Eye (tissue), 1 donor: ENCODE measurements at places on chromosomes 4 and X.

DNA sequence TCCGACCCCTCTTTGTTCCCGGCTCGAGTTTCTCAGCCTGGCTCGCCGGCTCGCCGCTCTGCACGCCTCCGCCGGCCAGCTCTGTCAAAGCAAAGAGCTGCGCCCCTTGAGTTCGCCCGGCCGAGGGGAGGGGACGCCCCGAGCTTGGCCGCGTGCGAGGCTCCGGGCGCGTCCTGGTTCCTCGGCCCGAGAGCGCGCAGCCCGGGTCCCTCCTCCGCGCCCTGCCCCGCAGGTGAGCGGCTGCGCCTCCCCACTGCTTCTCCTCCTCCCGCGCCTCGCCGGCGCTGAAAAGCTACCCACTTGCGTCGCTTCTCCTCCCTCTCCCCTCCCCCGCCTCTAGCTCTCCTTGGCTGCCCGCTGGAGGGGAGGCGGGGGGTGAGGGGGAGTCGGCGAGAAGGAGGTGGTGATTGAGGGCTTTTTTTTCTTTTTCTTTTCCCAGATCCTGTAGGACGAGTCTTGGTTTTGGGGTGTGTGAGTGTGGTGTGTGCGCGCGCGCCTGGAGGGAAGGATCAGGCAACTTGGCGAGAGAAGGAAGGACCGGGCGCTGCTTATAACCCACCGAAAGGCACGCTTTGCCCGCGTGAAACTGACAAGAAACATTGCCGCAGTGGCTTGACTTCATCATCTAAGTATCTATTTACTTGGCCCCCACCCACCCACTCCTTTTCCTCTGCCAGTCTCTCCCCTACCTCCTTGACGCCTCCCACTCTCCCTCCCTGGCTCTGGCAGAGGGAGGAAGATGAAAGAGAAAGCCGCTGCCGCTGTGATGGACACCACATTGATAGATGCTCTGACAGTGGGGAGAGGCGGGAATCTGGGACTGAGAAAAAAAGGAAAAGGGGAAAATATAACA is at the start of gene LEF1:
Gene LEF1 (minus strand): TSS at position 262 of the 853 bp plus-strand sequence. CDS start 1,165 bp downstream, outside the sequence.
- peak; percentile 92 for DNase-seq

GRCh38 chr4:7518871-7519637 is 84.3 kb upstream of the PSAPL1 start:
- no peak for DNase-seq

DNA sequence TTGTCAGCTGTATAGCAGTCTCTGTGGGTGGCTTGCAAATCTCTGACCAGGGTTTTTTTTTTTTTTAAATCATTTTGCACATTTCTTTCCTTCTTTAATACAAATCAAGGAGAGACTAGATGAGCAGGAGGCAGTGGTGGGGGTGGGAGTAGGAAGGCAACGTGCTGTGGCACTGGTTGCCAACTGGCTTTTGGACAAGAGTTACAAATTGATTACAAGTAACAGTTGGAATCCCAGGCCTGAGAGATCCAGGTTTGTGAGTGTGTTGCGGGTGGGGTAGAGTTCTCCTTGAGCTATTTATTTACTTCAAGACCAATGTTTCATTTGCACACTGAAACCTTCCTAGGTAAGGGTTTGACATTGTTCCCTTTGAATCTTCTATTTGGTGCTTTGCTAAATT is 325.3 kb downstream of the AFF2 start:
- DNase-seq, result no peak

DNA sequence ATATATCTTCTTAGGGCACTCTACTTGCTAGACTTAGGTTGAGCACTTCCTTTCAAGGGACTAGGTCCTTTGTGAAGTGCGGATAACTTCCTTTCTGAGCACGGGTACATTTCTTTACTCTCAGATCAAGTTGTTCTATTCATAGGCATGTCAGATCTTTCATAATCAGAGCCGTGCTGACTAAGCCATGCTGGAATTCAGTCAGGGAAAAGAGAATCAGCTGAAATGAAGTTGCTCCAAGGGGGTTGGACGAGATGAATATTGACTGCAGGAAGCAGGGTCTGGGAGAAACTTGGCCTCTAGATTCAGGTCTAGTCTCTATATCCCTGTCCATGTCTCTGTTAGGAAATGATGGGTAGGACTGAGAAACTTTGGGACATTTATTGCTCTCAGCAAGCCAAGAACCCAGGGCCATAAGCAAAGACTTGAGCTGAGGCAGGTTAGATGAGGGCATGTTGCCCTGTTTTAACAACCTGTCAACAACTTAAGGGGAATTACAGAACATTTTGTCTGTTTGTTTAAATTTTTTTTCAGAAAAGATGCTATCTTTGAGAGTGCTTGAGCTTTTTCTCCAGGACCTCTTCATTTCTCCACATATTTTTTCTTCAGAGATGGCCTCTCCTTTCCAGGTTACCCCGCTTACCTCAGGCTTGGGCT is 28.3 kb downstream of the AREG start:
- no peak for DNase-seq

GRCh38 chr4:126775485-126776106 is 857.2 kb upstream of the INTU start:
- no peak for DNase-seq

GRCh38 chr4:82481506-82481840 is 51.1 kb downstream of the ENOPH1 start:
- DNase-seq, result no peak

DNA sequence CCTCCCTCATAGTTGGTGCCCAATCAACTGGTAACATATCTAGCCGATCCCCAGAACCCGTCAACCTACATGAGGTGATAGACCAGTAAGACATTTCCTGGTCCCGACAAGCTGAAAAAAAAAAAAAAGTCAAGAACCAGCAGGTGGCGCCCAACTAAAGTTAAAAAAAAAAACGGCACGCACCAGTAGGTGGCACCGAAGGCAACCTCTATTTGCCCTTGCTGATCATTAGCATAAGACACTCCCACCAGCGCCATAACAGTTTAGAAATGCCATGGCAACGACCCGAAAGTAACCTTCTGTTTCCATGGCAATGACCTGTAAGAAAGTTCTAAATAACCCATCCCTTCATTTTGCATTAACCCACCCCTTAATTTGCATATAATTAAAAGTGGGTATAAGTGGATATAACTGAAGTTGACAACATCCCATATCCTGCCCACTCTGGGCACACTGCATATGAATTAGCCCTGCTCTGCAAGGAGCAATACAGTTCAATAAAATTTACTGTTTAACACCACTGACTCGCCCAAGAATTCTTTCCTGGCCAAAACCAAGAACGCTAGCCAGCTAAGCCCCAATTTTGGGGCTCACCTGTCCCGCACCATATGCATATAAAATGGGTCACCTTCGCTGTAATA is 83.9 kb upstream of the SPANXB1 start:
- DNase-seq, result peak; percentile 73

- no peak for DNase-seq
Measured at GRCh38 chr4:126264839-126265238, 950.1 kb downstream of the FAT4 start.

DNA sequence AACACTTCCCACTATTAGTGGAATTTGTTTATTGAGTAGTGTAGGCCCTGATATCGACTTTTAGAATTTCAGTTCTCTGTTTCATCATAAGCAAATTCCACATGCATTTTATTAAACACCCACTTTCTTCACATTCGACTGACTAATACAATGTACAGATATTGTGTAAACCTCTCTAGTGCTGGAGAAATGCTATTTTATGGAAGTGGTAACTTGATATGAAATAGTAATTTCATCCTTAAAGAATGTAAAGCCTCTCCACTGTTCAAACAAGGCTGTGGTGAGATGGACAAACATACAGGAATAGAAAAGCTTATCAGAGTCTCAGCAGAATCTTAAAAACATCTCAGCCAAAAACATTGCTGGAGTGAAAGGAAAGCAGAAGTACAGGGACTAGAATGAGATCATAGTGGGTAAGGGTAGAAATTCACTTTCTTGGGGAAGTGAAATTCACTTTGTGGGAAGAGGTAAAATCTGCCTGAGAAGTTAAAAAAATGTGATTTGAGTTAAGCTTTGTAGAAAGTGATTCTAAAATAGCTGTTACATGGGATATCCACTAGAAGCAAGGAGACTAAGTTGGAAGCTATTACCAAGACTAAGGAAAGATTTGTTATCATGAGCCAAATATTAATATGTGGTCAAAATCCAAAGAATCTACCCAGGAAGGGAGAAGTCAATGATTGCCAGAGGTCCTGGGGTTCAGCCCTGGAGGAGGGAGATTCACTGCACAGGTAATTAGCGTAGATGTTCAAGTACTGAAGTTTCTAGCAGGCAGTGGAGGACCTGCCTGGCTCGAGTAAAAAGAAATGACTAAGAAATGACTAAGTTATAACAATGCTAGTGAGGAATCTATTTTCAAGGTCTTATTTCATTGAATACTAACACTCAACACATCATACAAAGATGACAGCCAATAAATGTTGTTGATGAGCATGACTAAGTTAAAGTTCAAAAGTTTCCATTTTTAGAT is 398.3 kb upstream of the FAM47C start:
- DNase-seq, result no peak

DNA sequence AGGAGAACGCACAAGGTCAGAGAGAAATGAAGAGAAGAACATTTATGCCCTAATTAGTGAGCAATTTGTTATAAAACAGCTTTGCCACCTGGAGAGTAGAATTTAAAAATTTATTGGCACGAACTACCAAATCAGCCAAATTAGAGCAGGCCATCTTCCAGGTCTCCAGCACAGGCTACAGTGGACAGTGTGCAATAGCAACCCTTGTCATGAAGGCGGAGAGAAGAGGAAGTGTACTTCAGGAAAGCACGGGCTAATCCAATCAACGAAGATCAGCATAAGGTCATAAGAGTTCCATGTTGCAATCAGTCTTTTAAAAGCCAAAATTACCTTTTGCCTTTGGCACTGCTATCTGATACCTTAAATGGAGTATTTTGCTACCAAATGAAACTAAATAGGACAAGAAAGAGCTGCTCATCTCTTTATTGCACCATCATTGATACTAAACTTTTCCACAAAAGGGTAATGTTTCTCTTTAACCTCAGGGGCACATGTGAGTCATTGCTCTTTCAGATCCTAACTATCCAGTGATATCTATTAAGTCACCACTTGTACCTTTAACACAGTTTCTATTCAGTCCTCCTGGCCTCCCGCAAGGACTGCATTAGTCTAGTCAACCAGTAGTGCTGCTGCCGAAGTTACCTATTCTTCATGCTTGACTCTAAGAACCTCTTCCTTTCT is 19.9 kb downstream of the ANK2 start:
- no peak for DNase-seq

DNA sequence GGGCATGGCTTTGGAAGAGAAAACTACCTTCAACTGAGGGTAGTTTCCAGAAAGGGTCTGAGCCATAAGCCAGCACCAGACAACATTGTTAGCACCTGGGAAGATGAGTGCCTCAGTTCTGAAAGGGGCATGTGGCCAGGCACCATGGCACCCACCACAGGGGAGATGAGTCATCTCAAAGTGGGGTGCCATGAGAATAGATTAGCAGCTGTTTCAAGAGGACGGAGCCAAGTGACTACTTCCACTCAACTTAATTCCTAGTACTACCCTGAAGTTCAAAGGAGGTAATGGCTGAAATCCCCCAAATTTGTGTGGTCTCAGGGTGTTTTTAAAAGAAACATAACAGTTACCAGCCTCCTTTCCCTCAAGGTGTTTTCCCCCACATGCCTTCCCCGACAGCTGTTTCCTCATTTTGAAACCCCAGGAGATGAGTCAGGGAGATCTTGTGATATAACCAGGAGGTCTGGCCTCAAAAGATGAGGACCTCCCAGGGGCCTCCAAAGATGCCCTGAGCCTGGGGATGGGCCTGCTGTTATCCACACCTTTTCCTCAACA is 27.8 kb upstream of the FTHL17 start:
- DNase-seq, result no peak
